CD4-positive, CD25-positive, alpha-beta regulatory T cell (primary cell): ENCODE measurements at places on chromosomes 2 and 18. TPM values are rescaled to one million over a fixed set of nuclear protein-coding genes. Genes with fewer than 3 reads are reported as not detected.
A peak's percentile ranks its signal among the peaks of the same experiment; 100 is the strongest.

The NT5DC4 gene
- not detected for total RNA-seq

DNA sequence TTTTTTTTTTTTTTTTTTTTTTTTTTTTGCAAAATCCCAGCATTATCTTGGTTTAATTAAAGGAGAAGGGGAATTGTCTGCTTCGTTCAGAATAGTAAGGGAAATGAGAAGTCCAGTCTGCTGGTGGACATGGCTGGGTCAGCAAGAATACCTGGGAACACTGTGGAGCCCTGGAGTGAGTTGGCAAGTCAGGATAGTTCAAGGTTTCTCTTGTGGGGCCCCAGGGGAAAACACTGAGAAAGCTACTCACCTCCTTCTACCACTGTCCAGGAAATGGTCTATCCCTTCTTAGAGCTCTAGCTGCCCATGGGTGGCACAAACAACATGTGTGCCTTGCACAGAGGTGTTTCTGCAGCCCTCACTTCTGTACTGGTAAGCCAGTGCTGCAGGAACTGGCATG is 169.1 kb upstream of the SIX2 start:
- DNase-seq, result no peak

DNA sequence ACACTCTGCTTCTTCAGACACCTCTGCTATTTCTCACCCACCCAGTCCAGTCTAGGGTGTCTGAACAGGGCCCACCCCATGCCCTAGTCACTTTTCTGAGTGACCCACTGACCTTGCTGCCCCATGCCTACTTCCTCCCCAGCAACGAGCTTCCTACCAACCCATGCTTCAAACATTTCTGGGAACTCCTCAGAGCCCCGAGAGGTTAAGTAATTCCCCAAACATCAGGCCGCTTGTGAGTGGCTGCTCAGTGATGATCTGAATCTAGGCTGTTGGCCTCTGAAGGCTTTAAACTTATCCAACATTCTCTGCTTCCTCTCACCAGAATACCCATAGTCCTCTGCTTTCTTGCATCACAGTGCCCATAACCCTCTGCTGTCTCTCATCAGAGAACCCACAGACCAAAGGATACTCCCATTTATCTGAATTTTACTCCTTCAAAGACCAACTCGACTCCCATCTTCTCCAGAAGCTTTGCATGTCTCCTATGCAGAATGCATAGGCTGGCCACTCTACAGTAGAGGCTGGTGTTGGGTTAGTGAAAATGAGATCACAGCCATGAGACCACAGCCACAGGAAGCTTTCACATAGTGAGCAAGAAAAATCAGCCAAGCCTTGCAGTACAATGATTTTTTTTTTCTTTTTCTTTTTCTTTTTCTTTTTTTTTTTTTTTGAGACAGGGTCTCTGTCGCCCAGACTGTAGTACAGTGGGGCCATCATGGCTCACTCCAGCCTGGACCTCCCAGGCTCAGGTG is 309.5 kb upstream of the LYPD1 start:
- no peak for DNase-seq

DNA sequence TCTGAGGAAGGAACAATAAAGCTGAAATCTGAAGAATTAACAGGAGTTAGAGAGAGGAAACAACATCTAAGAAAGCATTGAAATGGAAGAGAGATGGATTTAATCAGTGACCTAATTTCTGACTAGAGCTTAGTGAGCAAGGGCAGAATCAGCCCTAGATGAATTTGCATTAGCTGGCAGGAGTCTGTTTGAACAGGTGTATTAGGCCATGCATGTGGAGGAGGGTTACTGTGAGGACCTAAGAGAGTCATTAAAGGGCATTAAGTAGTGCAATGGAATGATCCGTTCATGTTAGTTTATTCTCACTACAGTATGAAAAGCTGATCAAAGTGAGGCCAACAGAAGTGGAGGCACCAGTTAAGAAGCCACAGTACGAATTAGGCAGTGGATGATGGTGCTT is 285.3 kb downstream of the GRB14 start:
- no peak for DNase-seq

DNA sequence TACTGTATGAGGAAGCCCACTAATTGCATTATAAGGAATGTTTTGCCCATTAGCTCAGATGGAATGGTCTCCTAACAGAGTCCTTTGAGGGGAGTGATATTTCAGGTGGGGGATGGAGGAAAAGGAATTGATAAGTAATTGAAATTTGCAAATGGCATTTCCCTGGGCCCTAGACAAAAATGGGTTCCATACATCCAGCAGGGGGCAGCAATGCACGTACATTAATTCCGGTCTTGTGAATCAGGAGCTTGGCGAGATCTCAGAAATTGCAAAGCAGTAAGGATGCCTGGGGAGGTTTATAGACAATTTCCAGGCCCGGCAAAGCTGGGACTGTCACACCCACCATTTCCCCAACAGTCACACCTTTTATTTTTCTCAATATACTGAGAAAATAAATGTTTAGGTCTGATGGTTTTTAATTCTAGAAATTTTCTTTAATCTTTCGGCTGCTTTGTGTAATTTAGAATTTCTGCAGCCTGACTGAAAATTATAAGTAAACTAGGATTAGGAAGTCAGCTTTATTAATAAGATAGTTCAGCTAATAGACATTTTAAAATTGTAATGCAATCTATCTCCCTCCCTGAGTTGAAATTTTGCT is 122.8 kb downstream of the LYPD1 start:
- peak; percentile 51 for DNase-seq

- DNase-seq, result no peak
Measured at GRCh38 chr18:68499141-68499540, 215.8 kb downstream of the TMX3 start.

The ALPP gene
- not detected for total RNA-seq

DNA sequence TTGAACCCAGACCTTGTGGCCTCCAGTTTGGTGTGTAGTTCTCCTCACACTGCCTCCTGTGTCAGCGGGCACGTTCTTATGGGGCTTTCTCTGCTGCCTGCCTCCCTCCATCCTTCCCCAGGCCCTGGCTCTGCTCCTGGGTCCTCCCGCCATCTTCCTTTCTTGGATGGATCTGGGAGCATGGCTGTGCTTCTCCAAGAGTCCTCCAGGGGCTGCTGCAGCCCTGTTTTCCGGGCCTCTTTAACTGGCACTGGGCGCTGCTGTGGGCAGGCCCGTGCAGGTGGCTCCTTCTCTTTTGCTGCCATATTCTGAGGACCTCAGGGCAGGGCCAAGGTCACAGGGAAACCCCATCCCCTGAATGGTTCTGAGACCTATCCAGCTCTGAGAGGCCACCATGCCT is 17.8 kb downstream of the THNSL2 start:
- no peak for DNase-seq

GRCh38 chr2:122960759-122961641 is 1064.1 kb upstream of the CNTNAP5 start:
- no peak for DNase-seq

GRCh38 chr18:76977108-76977621 is 154.8 kb downstream of the ZNF236 start:
- DNase-seq, result no peak
